ENCODE measurements at places on chromosomes 1 and 21.

- no peak for DNase-seq
Measured at GRCh38 chr1:205983925-205984725, 19.1 kb downstream of the RAB7B start.

- no peak for DNase-seq
Measured at GRCh38 chr1:52358851-52359497, 7.0 kb downstream of the CC2D1B start.

GRCh38 chr1:234765181-234765580, 155.2 kb upstream of the IRF2BP2 start:
- no peak for DNase-seq

DNA sequence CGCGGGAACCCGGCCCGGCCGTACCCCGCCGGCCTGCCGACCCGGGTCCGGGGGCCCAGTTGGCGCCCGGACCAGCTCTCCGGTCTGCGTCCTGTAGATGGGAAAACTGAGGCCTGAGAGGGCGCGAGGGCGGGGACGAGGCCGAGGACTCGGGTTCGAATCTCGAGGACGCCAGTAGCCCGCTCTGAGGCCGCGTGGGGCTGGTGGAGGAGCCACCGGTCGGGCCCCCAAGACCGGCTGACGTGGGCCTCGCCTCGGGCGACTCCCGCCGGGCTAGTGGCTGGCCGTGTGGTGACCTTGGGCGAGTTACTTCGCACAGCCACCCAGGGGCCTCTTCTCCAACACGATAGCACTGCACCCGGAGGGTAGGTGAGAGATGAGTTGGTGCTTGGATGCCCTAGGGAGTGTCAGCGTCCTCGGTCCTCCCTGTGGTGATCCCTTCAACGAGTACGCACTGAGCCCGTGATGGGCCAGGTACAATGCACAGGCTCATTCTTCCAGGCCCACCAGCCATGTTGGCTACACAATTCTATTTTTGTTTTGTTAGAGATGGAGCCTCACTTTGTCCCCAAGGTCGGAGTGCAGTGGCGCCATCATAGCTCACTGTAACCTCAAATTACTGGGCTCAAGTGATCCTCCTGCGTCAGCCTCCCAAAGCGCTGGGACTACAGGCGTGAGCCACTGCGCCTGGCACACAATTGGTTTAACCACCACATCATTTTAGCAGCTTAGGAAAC, 404 bp upstream of the SCMH1 start:
- no peak for DNase-seq
